CD4-positive, alpha-beta T cell treated with Interleukin-2 at 100 ng/mL for 4 hours (primary cell): ENCODE measurements at places on chromosomes 7 and 10.
A peak's percentile ranks its signal among the peaks of the same experiment; 100 is the strongest.

- no peak for DNase-seq
These were observed 4.5 kb downstream of the LLCFC1 start for GRCh38 chr7:142943706-142944268.

- DNase-seq: peak; percentile 81
These were observed 98.4 kb downstream of the PIP4K2A start for GRCh38 chr10:22615819-22616499.

DNA sequence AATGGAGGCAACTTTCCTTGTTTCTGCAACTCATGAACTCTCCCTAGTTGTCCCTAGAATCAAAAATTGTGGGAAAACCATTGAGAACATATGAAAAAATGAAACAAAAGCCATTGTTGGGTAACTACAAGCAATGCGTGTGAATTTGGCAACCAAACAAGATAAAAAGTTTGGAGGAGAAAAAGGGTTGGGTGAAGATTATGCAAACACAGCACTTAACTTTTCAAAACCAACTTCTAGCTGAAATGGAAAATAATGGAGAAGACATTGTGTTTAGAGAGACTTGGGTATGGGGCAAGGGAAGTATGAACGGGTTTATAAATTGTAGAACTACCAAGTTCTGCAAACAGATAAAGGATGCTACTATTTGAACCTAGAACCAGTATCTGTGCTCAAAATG is 89.0 kb upstream of the SVIL start:
- DNase-seq: no peak

DNA sequence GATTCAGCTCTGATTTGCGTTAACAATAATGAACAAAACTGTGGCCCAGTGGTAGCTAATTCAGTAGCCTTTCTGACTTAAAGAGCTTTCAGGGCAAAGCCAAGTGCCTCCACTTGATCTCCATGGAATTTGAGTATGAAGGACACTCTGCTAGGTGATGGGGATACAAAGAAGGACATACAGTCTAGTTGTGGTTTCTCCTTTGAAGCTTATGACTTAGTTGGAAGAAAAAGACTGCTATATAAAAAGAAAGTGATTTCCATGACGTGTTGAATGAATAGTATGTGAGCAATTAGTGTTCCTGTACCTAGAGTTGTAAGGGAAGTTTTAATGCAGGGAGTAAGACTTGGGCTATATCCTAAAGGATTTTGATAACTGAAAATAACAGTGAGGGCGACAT is 8.3 kb downstream of the PDCD4 start:
- no peak for DNase-seq

DNA sequence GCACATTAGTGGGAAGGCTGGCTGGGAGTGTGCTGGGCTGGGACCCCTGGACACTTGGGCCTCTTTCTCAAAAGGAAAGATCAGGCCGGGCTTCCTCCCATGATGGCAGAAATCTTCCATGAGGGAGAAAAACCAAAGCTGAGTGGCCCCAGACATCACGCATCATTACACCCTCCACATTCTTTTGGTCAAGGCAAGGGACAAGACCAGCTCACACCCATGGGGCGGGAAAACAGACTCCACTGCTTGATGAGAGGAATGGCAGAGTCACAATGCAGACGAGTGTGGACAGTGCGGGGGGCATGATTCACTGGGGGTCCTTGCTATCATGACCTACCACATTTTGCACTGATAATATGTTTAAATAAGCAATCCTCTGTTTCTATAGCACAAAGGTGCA is 73.3 kb downstream of the CREB3L2 start:
- no peak for DNase-seq

- DNase-seq: no peak
These were observed 144.5 kb downstream of the ADCY1 start for GRCh38 chr7:45718464-45719330.

GRCh38 chr7:99027841-99028240 is 116.1 kb downstream of the SMURF1 start:
- DNase-seq: no peak

- DNase-seq: no peak
These were observed 26.5 kb upstream of the PPP1R3A start for GRCh38 chr7:113945018-113945938.

DNA sequence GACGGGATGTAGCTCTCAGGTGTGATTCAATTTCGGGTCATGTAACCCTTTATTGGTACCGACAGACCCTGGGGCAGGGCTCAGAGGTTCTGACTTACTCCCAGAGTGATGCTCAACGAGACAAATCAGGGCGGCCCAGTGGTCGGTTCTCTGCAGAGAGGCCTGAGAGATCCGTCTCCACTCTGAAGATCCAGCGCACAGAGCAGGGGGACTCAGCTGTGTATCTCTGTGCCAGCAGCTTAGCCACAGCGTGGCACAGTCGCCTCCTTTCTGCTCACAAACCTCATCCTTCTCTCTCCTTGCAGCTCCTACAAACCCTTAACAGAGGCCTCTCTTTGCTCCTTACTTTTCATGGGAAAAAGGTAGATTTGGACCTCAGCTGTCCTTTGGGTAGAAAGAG is 197.5 kb upstream of the PRSS58 start:
- DNase-seq: no peak

- DNase-seq: no peak
These were observed 485.8 kb downstream of the PLXDC2 start for GRCh38 chr10:20302033-20302432.

GRCh38 chr7:3310884-3311283 is 9.8 kb downstream of the SDK1 start:
- DNase-seq: no peak

GRCh38 chr10:133257489-133258065 is 19.1 kb downstream of the ADAM8 start:
- peak; percentile 14 for DNase-seq

GRCh38 chr10:96921655-96922054 is 89.6 kb downstream of the LCOR start:
- no peak for DNase-seq

GRCh38 chr7:149306854-149307253 is 44.9 kb downstream of the ZNF783 start:
- DNase-seq: no peak

GRCh38 chr10:6239213-6239991 is 36.7 kb downstream of the PFKFB3 start:
- peak; percentile 82 for DNase-seq

- DNase-seq: no peak
These were observed 149.2 kb downstream of the TRIL start for GRCh38 chr7:28808796-28809533.
